ENCODE measurements at places on chromosomes 7 and 10. TPM values are rescaled to one million over a fixed set of nuclear protein-coding genes. Genes with fewer than 3 reads are reported as not detected.

The KLLN gene
- polyA plus RNA-seq = 1.7 TPM

The ZP3 gene
- 2.5 TPM for polyA plus RNA-seq

DNA sequence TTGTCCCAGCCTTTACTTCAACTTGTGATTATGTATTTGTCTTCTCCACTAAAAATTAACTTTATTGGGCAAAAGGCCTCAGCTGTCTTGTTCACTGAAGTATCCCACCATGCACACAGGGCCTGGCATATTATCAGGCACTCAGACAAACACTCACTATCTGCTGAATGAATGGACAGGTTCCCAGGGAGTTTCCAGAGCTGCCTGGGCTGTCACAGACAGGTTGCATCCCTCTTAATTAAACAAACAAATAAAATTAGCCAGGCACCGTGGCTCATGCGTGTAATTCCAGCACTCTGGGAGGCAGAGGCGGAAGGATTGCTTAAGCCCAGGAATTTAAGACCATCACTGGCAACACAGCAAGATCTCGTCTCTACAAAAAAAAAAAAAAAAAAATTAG is 1.5 kb upstream of the TSPAN14 start:
- no peak for DNase-seq

DNA sequence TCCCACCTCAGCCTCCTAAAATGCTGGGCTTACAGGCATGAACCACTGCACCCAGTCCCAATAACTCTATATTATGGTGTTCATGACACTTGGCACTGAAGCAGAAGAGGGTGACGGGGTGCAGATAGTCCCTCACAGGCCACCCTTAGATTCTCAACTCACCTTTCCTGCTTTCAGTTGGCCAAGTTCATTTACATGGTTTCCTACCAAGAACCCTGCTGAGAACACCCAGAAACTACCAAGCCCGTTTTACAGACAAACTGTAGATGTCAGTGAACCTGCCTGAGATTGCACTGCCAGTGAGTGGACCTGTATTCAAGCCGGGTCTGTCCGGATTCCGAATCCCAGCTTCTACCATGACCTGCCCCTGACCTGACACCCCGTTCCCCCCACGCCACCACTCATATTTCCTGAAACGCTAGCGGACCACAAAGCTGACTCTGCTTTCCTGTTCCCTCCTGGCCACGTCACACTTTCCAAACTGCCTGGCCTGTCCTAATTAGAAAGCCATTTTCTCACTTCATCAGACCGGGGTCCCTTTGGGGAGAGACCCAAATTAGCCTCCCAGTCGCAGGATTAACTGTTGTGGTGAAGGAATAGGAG is 17.3 kb downstream of the GRID2IP start:
- DNase-seq = no peak

- no peak for DNase-seq
These were observed at the start of gene HOXA4 for GRCh38 chr7:27130540-27131389. TSS of gene HOXA4 (minus strand) at chr7:27130757. CDS start at chr7:27130733, 24 bp downstream.

The HOXA6 gene
- polyA plus RNA-seq = 18.7 TPM

The RAB18 gene
- polyA plus RNA-seq = 145 TPM

The IFIT1B gene
- 0.12 TPM for polyA plus RNA-seq

DNA sequence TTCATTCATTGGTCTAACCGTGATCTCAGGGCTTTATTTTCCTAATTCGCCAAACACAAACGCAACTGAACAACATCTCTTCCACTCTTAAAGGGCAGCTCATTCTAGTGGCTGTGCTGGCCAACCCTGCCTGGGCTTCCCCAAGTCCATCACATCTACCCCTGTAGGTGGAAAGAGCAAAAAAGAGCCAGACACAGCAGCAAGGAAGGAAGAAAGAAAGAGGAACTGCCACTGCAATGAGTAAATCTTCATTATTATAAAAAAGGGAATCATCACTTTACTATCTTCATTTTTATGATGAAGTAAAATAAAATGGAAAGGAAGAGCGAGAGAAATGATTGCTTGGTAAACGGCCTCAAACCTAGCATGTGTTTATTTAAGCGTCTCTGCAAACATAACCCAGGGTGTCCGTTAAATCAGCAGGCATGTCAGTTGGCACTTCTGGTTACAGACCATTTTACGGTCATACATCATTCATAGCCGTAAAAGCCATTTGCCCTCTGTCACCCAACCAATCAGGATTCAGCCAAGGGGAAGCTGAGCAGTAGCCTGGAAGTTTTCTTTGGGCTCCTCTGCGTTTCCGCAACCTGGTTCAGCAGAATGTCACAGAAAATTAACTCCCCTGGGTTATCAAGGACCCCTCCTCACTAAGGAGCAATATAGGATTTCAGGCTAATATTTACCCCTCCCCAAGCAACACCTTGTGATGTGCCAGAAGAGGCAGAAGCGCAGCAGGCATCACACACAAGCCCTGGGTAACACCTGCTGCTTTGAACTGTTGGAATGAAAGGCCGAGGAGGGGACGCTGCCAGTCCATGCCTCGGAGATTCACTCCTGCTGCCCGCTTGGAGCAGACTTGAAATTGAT is 234.0 kb downstream of the SNX10 start:
- no peak for DNase-seq

The ICA1 gene
- polyA plus RNA-seq = 19.7 TPM

- DNase-seq = no peak
These were observed 157.6 kb downstream of the FAM107B start for GRCh38 chr10:14616955-14617730.

- DNase-seq = no peak
These were observed 36.0 kb upstream of the SLC26A3 start for GRCh38 chr7:107838816-107839565.

The ZNF503 gene
- polyA plus RNA-seq = 55.4 TPM

DNA sequence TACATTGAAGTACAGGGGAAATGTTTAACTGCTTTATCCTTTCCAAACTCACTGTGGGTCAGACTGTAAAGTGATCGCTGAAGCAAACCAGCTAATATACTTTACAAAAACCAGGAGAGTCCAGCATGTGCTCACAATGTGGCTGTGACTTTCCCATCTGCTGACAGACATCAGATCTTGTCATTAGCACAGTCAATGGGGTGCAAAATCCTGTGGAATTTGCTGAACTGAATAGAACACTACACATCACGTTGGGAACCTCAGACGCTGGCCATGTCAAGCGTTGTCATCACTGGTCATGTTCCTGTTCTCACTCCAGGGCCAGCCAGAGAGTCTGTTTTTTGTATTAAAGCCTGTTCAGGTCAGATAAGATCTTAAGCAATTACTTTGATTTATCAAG is 83.4 kb downstream of the AGMO start:
- no peak for DNase-seq

The PPP1R17 gene
- not detected for polyA plus RNA-seq

DNA sequence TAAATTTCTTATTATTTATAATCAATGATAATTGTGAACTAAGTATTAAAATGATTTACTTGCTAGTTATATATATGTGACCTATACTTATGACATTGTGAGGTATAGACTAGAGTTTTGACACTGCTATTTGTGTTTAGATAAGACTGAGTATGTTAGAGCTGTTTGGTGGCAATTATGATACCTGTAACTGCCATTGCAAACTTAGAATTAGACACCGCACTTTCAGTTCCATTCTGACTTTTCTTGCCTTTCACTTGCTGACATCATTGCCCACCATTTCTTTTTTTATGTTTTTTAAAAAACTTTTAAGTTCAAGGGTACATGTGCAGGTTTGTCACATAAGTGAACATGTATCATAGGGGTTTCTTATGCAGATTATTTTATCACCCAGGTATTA is 214.5 kb downstream of the MBL2 start:
- DNase-seq = no peak

The DGKI gene
- 1.4 TPM for polyA plus RNA-seq

- no peak for DNase-seq
These were observed 1.2 kb downstream of the BMI1 start for GRCh38 chr10:22321924-22322640.

The CYP2E1 gene
- 0.69 TPM for polyA plus RNA-seq

The TMEM130 gene
- 6.6 TPM for polyA plus RNA-seq

The CHAT gene
- not detected for polyA plus RNA-seq

DNA sequence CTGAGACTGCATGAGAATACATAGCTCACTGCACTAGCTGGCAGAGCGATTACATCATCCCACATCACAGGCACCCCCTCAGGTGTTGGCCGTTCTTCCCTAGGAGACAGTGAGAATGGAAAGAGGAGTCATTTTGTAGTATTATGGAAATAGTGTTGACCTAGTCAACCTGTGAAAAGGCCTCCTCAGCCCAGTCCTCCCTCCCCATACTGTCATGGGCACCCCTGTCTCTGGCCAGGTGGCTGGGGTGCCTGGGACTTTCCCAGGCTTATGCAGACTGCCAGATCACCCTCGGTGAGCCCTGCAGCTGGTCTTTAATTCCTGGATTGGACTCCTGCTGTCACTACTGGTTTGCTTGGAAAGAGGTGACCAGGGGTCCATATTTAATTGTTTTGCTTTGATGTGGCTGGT is 4.0 kb downstream of the INPP5A start:
- DNase-seq = no peak

- DNase-seq = no peak
These were observed 23.4 kb upstream of the FXYD4 start for GRCh38 chr10:43347997-43348396.

The KBTBD2 gene
- polyA plus RNA-seq = 60.5 TPM

DNA sequence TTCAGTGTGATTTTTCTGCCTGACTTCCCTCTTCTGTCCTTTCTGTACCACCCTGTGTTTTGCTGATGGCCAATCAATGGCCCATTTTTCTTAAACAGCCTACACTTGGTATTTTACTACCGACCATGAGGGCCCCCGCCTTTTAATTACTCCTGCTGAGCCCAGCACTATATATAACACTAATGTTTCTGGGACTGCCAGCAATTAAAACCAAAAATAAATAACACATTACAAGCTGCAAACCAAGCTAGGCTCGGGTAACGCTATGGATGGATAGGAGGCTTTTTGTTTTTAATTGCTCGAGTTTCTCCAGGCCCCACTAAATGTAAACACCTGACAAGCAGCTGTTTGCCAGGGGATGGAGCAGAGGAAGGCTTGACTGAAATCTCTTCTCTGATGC is 915.4 kb upstream of the AUTS2 start:
- no peak for DNase-seq
